ENCODE measurements at places on chromosomes 6 and 20. TPM values are rescaled to one million over a fixed set of nuclear protein-coding genes. Genes with fewer than 3 reads are reported as not detected.

GRCh38 chr6:110558575-110558974 lies 82.2 kb upstream of the SLC22A16 start:
- DNase-seq, result no peak

RXRB gene
- total RNA-seq, result 42.1 TPM

GRCh38 chr6:150857062-150857944 lies 8.2 kb upstream of the MTHFD1L start:
- DNase-seq, result no peak

GRCh38 chr6:131250936-131251335 lies 115.7 kb downstream of the AKAP7 start:
- DNase-seq, result no peak

L3MBTL3 gene
- 11.1 TPM for total RNA-seq

- no peak for DNase-seq
Observed at GRCh38 chr6:113619077-113619476, 238.1 kb upstream of the MARCKS start.

CST2 gene
- not detected for total RNA-seq

TRIM40 gene
- total RNA-seq, result not detected

GRCh38 chr6:112413780-112414179 lies 66.7 kb downstream of the RFPL4B start:
- DNase-seq, result no peak

DNA sequence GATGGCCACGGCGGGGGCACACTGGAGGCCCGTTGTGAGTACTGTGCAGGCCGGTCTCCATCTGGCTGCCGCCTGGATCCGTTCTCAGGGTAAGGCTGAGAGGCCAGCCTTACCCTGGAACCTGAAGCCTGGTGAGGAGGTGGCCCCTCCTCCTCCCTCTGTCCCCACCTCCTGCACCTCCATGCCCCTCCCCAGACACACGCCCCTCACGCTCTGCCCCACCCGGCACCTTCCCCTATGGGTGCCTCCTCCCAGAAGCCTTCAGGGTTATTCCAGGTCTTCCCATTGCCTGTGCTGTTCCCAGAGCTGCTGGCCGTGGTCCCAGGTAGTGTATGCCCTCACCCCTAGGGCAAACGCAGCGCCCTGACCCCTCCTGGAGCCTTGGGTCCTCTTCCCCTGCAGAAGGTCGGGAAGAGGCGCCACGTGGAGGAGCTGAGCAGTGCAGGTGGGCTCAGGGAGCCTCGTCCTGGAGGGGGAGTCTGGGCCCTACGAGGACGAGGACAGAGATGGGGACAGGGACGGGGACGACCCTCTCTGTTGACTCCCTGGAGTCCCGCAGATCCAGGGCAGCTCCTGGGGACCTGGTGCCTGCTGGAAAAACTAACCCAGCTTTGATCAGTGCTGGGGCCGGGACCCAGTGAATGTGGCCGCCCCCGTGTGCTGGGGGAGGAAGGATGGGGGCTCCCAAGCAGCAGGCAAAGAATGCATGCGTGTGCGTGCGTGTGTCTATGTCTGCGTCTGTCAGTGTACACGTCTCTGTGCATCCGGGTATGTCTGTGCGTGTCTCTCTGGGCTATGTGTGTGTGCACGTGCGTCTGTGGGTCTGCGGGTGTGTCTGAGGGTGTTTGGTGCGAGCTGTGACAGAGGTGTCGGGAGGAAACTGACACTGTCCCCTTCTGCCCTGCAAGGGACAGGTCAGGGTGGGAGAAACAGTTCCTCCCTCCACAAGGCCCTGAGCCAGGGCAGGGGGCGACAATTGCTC lies 8.2 kb upstream of the HRH3 start:
- no peak for DNase-seq

- DNase-seq, result no peak
Observed at GRCh38 chr20:62828511-62829230, 11.8 kb downstream of the COL9A3 start.

PARD6B gene
- 4.1 TPM for total RNA-seq

GRCh38 chr6:13466304-13467215 lies 20.8 kb downstream of the GFOD1 start:
- peak; percentile 48 for DNase-seq

GRCh38 chr20:50193199-50193835 lies 2.7 kb downstream of the CEBPB start:
- no peak for DNase-seq

SLC4A11 gene
- total RNA-seq, result 1.8 TPM
